Thoracic aorta (tissue), 2 donors: ENCODE measurements at places on chromosomes 12 and 14.

- H3K27me3 ChIP-seq = no peaks in the 10 kb centered on the region
Observed at GRCh38 chr12:57452181-57452936, 2.7 kb upstream of the INHBE start.

DNA sequence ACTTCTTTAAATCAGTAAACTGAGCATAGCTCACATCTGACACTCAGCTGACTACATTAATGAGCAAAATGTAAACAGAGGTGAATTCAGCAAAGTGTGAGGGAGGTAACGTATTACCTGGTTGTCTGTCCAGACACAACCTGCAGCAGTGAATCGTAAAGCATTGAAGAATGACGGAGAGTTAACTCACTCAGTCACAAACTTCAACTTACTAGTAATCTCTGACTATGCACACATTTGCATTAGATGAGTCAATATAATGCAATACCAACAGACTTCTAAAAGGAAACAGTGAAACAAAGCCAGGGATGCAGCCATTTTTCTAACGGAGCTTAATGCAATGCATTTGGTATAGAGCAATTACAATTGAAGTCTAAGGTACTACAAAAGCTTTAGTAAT lies 40.0 kb downstream of the STX2 start:
- no peak for DNase-seq
- H3K36me3 ChIP-seq = peaks cover 27% of the 10 kb centered on the region
- no peaks in the 10 kb centered on the region for H3K27me3 ChIP-seq
- no peaks in the 10 kb centered on the region for H3K4me1 ChIP-seq

DNA sequence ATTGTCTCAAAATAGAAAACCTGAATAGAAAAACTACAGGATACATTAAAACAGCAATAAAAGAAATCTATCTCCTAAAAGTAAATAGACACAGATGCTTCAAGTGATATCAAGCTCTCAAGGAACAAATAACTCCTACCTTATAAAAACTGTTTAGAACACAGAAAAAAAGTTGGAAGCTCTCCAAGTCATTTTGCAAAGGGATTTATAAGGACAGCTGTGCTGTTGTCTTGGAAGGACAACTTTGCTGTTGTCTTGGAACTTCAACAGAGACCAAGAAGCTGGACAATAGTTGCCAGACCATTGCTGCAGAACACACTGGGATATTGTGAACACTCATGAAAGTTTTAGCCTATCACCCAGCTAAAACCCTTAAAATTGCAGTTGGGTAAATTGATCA lies 780.7 kb downstream of the FLRT2 start:
- DNase-seq = no peak
- no peaks in the 10 kb centered on the region for H3K27me3 ChIP-seq
- H3K36me3 ChIP-seq = no peaks in the 10 kb centered on the region
- no peak overlapping the region for H3K27ac ChIP-seq
- H3K4me3 ChIP-seq = no peak overlapping the region
- H3K4me1 ChIP-seq = no peaks in the 10 kb centered on the region

- H3K27ac ChIP-seq = no peak overlapping the region
- H3K4me1 ChIP-seq = peaks cover 3% of the 10 kb centered on the region
- no peak for DNase-seq
- H3K4me3 ChIP-seq = no peak overlapping the region
Observed at GRCh38 chr12:66683073-66683472, 4.2 kb upstream of the GRIP1 start.

GRCh38 chr14:79177106-79177505 lies 1006.9 kb downstream of the NRXN3 start:
- H3K27ac ChIP-seq = no peak overlapping the region
- no peaks in the 10 kb centered on the region for H3K36me3 ChIP-seq
- DNase-seq = no peak

- no peaks in the 10 kb centered on the region for H3K36me3 ChIP-seq
- H3K4me3 ChIP-seq = no peak overlapping the region
- no peaks in the 10 kb centered on the region for H3K27me3 ChIP-seq
- H3K4me1 ChIP-seq = no peaks in the 10 kb centered on the region
- no peak overlapping the region for H3K27ac ChIP-seq
- no peak for DNase-seq
Observed at GRCh38 chr12:29921307-29921706, 137.6 kb upstream of the TMTC1 start.

GRCh38 chr14:32474478-32475195 lies 145.5 kb downstream of the AKAP6 start:
- H3K4me3 ChIP-seq = no peak overlapping the region
- peaks cover 81% of the 10 kb centered on the region for H3K4me1 ChIP-seq
- no peak for DNase-seq
- no peaks in the 10 kb centered on the region for H3K36me3 ChIP-seq
- no peaks in the 10 kb centered on the region for H3K27me3 ChIP-seq

DNA sequence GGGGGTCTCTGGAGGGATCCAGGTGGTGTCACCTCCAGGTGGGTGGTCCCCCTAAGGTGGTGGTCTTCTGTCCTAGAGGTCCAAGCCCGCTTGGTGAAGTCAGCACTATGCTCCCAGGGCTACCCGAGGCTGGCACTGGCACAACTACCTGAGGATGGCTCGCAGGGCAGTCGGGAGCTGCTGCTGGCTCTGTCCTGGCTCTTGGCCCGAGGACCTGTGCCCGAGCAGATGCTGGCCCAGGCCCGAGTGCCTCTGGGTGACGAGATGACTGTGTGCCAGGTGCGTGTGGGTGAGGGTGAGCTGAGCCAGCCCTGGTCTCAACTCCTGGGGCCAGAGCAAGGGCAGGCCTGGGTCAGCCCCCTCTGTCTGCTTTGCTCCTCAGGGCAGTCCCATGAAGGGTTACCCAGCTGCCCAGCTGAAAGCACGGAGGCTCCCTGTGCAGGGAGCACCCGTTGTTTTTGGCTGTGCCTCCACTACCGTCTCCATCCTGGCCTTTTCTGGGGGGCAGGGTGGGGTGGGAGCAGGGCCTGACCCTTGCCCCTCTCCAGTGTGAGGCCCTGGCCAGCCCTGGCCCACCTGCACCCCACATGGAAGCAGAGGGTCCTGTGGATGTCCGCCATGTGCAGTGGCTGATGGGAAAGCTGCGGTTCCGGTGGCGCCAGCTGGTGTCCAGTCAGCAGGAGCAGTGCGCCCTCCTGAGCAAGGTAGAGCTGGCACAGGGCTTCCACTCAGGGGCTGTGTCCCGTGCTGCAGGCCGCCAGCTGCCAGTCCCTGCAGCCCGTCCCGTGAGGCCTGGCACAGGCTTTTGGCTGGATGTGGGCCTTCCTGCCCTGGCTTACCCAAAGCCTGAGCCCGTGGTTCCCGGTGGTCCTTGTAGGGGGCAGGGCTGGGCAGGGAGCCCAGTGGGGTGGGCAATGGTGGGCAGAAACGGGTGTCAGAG lies 1.3 kb downstream of the TEDC1 start:
- no peaks in the 10 kb centered on the region for H3K27me3 ChIP-seq
- H3K4me1 ChIP-seq = peaks cover 44% of the 10 kb centered on the region
- no peak overlapping the region for H3K27ac ChIP-seq
- no peak overlapping the region for H3K4me3 ChIP-seq
- DNase-seq = no peak

DNA sequence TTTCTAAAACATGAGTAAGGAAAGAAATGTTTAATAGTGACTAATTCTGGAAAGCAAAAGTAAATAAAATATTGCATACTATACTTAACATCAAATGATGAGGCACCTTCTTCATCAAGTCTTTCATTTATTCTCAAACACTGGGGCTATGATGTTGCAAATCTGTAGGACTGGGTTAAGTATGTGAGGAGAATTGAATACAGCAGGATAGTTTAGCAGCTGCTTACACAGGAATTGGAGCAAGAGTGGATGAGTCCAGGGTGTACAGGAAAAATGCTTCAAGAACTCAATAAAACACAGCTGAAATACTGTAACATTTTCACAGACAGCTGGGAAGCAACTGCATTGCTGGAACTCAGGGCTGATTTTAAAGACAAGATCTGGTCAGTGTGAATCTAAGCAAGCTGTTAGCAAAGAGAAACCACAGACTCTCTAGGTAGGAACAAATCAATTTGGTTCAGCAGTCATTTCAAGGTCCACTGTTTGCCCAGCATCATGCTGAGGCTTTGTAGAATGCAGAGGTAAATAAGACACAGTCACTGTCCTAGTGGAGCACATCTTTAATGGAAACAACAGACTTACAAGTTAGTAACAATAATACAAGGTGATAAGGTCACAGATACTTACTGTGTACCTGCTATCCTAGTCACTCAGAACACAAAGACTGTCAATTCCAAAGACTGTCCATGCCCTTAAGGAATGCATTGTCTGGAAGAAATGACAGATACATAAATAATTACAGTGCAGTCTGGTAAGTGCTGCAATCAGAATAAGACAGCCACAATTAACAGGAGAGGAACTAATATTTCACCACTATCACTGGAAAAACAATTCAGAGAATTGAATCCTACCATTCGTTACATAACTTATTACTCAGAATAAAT lies 96.8 kb upstream of the DACT1 start:
- peaks cover 27% of the 10 kb centered on the region for H3K4me1 ChIP-seq
- H3K4me3 ChIP-seq = no peak overlapping the region
- no peak for DNase-seq
- H3K27ac ChIP-seq = peak overlapping the region; percentile 62
- H3K36me3 ChIP-seq = no peaks in the 10 kb centered on the region

DNA sequence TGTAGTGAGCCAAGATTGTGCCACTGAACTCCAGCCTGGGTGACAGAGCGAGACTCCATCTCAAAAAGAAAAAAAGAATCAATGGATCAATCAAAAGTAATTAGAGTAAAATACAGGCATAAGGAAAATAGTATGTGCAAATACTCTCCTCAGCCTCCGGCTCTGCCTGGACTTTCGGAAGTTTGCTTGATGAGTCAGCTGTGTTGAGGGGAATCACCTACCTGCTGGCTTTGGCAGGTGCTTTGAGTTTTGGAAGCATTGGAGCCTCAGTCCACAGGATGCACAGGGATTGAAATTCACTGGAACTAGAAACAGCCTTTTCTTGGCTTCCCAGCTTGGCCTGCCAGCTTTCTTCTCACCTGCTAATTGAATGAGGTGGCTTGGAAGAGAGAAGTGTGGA lies 268.2 kb downstream of the PCNX1 start:
- no peaks in the 10 kb centered on the region for H3K27me3 ChIP-seq
- H3K27ac ChIP-seq = no peak overlapping the region
- no peak overlapping the region for H3K4me3 ChIP-seq
- H3K4me1 ChIP-seq = no peaks in the 10 kb centered on the region
- H3K36me3 ChIP-seq = no peaks in the 10 kb centered on the region

- peaks cover 13% of the 10 kb centered on the region for H3K4me1 ChIP-seq
- no peak overlapping the region for H3K4me3 ChIP-seq
- H3K27me3 ChIP-seq = no peaks in the 10 kb centered on the region
Observed at GRCh38 chr12:12528361-12529270, 34.0 kb downstream of the DUSP16 start.

DNA sequence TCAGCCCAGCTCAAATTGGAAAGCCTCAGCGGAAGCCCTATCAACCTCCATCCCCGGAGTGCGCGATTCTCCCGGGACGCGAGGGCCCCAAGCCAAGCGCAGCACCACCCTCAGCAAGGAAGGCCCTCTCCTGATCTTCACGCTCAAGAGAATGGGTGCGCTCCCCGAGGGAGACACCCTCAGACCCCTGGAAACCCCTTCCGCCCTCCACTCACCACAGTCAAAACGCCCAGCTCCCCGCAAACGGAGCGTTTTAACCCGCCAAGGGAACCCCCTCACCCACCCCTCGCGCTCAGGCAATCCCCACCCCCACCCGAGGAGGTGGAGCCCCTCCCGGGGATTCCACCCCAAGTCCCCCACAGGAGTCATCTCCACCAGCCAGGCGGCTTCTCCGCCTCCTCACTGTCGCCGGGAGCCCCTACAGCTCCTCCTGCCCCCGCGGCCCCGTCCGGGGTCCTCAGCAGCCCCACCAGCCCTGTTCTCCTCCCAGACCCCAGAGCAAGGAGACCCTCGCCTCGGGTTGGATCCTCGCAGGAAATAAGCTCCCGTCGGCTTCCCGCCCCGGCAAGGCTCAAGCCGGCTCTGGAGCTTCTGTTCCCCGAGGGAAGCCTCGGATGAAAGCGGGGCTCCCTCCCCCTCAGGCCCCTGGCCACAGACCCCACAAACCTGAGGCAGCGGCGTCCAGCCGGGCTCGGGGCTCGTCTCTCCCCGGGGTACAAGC lies 507 bp downstream of the BAZ2A start:
- H3K4me1 ChIP-seq = peaks cover 49% of the 10 kb centered on the region
- peak overlapping the region; percentile 97 for H3K4me3 ChIP-seq
- no peak for DNase-seq
- H3K36me3 ChIP-seq = peaks cover 6% of the 10 kb centered on the region
